Ureter (tissue), 1 donor: ENCODE measurements at places on chromosomes 11 and 22.
A peak's percentile ranks its signal among the peaks of the same experiment; 100 is the strongest.

GRCh38 chr11:6052374-6052773 is 21.8 kb upstream of the OR56A1 start:
- no peak for DNase-seq

GRCh38 chr11:72848846-72849466 is 34.7 kb downstream of the ATG16L2 start:
- DNase-seq, result no peak

DNA sequence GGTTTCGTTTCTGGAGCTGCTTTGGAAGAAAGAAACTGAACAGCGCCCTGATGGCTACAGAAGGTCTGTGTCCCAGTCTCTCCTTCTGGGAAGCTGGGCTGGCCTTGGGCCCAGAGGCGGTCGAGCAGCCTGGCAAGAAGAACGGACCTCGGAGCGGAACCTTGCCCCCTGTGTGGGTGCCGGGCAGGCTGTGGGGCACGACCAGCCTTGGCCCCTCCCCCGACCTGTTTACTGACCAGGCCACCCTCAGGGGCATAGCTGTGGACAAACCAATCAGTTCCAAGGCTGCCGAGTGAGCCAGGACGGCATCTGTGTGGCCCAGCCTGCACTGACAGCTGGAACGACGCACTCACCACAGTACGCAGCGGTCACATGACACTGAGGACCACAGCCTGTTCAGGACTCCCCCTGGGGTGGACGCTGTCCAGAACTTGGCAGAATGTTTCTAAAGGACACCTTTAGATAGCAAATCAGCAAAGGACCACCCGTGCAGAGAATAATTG is 7.2 kb downstream of the PIM3 start:
- DNase-seq, result peak; percentile 58

- DNase-seq, result no peak
Measured at GRCh38 chr11:27864611-27865010, 164.4 kb upstream of the BDNF start.

- no peak for DNase-seq
Measured at GRCh38 chr22:25540908-25541660, 23.4 kb upstream of the GRK3 start.

GRCh38 chr11:28808771-28809170 is 700.6 kb downstream of the METTL15 start:
- no peak for DNase-seq

- no peak for DNase-seq
Measured at GRCh38 chr11:118843565-118843964, 40.1 kb upstream of the CXCR5 start.

DNA sequence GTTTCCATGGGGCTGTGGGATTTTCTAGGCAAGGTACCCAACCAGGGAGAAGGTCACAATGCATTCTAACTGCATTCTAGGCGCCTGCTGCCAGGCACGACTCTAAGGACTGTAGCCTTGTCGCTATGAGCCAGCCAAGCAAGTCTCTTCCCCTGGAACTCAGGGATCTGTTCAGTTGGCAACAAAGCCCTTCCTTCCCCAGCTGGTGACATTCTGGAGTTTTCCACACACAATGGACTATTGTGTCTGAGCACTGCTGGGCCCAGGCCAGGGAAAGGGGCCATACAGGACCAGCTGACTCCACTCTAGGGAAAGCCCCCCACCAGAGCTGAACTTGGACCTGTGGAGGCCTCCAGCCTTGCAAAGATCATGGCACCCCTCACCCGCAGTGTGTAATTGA is 116.8 kb downstream of the RRAS2 start:
- DNase-seq, result no peak

DNA sequence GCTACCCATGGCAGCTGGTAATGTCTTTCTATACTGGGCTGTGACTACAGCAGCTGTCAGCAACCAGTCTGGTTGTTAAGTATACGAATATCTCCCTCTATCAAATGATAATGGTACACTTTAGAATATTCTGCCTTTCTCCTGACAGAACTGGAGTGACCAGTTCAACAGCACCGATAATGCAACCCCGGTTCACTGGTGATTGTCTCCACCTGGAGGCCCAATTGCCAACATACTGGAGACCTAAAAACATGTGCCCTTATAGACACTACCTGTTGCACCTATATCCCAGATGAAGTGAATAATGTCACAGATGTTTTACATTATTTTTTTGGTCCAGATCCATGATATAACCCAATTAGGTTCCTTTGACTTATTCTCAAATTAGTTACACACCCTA is 21.1 kb downstream of the OR5P2 start:
- no peak for DNase-seq

DNA sequence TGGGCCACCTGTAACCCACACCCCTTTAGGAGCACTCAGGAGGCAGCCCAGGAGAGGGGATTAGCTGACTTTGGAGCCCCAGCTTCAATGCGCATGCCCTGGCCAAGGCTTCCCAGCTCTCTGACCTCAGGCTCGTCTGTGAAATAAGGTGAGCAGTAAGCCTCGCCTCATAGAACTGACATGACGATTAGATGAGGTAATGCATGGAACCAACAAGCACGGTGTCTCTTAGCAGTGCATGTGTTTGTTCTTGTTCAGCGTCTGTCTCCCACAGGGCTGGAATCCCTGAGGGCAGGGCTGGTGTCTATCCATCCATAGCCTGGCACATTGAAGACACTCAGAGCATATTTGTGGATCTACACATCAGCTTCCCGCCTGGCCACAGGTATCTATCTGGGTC is 415.4 kb downstream of the MN1 start:
- DNase-seq, result no peak

DNA sequence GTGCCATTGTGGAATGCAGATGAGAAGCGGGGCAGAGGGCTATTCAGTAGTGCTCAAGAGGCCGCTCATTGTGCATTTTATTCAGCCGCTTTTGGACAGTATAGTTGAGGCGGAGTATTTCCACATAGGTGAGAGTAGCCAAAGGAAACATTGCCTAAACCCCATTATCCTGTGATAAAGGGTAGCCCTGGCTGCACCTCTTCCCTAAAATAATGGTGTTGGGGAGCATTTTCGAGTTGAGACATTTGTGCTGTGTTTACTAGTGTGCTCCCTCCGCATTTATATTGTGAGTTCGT is 68.8 kb downstream of the SPECC1L start:
- DNase-seq, result no peak

DNA sequence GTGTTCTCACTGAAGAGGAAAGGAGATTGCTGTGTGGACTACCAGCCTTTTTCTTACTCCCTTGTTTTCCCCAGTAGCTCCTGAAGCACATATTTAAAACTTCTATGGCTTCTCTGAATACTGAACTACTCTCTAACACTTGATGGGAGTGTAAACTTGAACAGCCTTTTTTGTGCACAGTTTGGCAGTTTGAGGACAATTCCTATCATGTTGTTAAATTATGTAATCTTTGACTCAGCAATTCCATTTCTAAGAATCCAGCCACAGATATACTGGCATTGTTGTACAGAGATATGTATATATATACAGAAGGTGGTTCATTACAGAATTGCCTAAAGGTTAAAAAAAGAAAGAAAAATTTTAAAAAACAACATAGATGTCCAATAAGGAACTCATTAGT is 47.1 kb upstream of the EED start:
- DNase-seq, result no peak

DNA sequence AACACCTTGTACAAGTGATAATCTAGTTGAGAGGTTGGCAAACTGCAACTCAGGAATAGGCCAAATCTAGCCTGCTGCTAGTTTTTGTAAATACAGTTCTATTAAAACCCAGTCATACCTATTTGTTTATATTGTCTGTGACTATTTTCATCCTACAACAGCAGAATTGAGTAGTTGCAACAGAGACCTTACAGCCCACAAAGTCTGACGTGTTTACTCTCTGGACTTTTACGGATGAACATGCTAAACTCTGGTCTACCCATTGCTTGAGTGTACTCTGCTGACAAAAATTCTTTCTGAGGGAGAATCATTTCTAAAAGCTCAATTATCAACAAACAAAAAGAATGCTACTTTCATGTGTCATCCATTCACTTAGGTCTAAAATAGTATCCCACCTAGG is 287.0 kb downstream of the DYNC2H1 start:
- no peak for DNase-seq

- DNase-seq, result no peak
Measured at GRCh38 chr11:124869331-124869730, 4.1 kb downstream of the ROBO3 start.

GRCh38 chr11:111299101-111300026 is 1.0 kb downstream of the POU2AF3 start:
- DNase-seq, result peak; percentile 79

GRCh38 chr11:60634126-60634525 is 65.3 kb upstream of the MS4A8 start:
- no peak for DNase-seq

DNA sequence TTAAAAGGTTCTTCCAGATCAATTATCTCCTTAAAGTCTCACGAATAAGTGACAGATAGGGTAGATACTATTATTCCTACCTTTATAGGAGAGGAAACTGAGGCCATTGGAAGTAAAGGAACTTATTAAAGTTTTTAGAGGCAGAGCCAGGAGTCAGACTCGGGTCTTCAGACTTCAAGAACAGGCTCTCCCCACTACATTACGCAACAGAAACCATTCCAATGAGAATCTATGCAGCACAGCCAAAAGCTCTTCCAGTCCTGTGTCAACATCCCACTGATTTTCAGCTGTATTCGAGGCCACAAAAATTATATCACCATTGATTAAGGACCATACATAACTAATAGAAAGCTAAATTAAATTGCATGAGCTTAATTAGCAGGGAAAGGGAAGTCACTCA is 77.4 kb downstream of the RELT start:
- DNase-seq, result no peak

DNA sequence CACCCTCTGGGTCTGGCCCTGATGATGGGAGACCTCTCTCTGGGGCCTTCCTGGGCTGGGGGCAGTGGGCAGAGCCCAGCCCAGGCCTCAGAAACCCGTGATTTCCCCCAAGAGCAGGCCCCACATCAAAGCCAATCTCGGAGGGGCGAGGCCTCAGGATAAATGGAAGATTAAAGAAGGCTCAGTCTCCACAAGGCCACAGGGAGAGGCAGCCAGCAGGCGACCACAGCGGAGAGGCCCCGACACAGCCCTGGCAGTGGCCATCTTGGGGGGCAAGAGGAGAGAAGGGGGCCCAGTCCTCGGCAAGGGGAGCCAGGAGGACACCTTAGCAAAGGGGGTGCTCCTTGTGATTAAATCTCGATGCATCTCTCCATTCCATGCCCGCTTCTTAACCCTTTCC is 12.5 kb upstream of the CREB3L1 start:
- DNase-seq, result no peak

- DNase-seq, result no peak
Measured at GRCh38 chr22:45026511-45026910, 16.7 kb upstream of the PHF21B start.

DNA sequence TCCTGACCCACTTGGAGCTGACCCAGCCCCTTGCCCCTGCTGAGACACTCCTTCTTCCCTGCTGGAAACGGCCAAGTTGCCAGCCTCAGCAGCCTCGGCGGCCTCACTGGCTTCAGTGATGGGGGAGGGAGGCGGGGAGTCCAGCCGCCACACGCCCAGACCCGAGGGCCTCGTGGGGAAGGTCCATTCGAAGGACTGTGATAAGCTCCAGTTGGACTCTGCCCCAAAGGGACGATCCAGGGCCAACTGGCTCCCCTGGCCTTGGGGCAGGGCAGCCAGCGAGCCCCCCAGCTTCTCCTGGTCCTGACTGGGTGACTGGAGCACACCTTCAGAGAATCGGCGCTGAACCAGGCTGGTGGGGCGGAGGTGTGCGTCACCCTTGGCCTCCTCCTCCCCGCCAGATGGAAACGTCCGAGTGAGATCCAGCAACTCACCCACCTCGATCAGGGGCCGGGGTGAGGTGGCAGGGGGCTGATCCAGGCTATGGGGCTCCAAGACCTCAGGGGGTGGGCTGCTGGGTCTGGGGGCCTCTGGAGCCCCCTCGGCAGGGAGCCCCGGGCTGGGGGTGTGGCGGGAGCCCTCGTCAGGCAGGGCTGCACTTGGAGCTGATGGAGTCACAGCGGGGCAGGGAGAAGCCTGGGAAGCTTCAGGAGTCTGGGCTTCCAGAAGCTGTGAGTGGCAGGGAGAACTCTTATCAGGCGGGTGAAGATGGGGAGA is 11.5 kb downstream of the TNKS1BP1 start:
- no peak for DNase-seq

GRCh38 chr11:66951927-66952337 is 6.3 kb downstream of the PC start:
- DNase-seq, result no peak

- no peak for DNase-seq
Measured at GRCh38 chr11:15158351-15159015, 43.8 kb downstream of the INSC start.

GRCh38 chr11:94447149-94447548 is 45.9 kb upstream of the GPR83 start:
- no peak for DNase-seq

DNA sequence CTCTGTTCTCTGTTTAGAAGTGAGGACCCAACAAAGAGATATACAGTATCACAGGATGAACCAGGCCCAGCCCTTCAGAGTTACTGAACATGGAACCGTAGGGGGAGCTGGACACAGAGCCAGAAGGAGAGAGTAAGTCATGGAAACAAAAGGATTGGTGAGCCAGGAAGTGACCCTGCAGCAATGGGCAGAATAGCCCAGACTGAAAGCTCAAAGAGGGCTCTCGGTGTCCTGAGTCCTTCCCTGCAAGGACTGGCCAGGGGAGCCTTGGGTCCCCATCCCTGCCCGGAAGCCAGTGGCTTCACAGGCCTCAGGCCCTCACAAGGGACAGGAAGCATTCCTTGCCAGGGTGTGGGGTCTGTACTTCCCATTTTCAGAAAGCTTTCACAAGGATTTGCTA is 150.6 kb downstream of the SPATA19 start:
- no peak for DNase-seq

GRCh38 chr11:63877658-63878241 is 38.8 kb downstream of the MARK2 start:
- no peak for DNase-seq

DNA sequence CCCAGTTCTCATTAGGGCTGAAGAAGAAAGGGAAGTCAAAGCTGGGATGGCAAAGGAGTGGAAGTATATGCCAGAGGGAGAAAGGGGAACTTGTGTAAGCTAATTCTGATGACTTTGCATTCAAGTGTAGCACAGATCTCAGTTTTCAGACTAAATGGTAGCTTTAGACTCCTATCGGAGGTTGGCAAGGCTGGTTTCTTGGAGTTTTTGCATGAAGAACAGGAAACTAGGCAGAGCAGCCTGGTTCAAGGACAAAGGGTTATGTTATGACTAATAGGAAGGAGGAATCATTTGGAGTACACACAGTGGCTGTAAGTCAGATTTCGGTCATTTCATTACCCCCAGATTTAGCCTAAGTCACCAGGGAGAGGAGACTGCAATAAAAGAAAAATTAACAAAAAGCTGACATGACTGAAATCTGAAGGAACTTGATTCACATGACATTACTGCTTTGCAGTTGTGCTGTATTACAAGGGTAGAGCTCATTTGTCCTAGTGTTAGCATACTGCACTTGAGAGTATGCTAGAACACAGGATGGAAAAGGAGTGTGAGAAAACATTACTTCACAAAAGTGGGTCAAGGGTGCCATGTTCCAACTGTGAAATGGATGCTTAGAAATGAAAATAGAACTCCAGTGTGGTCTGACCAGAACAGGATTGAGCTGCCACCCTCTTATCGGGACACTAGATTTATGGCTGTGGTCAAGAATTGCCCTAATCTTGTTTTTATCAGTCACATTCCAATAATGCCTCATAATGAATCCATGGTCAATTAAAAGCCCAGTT is 23.6 kb downstream of the ADM start:
- DNase-seq, result no peak
